SJSA1 (cell line): ENCODE measurements at places on chromosomes 7 and 10. TPM values are rescaled to one million over a fixed set of nuclear protein-coding genes. Genes with fewer than 3 reads are reported as not detected.
A peak's percentile ranks its signal among the peaks of the same experiment; 100 is the strongest.

DNA sequence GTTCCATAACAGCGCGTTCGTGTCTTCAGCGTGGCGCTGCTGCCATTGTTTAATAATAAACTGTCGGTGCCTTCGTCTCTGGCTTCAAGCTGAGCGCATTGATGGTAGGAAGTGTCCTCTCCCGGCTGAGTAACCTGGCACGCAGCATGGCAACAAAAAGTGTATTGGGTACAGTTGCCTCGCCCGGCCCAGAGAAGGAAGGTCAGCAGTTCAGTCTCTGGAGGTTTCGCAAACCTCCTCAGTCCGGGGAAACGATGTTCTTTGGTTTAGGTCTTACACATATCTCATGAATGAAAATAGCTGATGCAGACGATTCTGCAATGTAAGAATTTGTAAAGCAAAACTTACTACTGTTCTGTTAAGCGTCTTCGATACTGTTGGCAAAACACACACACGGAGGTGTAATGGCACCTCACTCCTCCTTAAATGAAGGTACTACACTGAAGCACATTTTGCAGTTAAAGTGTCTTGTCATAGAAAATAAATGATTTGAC is 739 bp upstream of the CCDC186 start:
- peaks cover 6% of the 10 kb centered on the region; the same call in 1 of the 2 replicates for H3K27me3 ChIP-seq
- peaks cover 17% of the 10 kb centered on the region for H3K4me1 ChIP-seq
- H3K27ac ChIP-seq, result no peak overlapping the region
- peaks cover 5% of the 10 kb centered on the region for H3K36me3 ChIP-seq
- DNase-seq, result no peak

The TMEM273 gene
- total RNA-seq, result not detected in 2 replicates

The CHAT gene
- total RNA-seq, result not detected in 2 replicates

The RET gene
- total RNA-seq, result not detected in 2 replicates

DNA sequence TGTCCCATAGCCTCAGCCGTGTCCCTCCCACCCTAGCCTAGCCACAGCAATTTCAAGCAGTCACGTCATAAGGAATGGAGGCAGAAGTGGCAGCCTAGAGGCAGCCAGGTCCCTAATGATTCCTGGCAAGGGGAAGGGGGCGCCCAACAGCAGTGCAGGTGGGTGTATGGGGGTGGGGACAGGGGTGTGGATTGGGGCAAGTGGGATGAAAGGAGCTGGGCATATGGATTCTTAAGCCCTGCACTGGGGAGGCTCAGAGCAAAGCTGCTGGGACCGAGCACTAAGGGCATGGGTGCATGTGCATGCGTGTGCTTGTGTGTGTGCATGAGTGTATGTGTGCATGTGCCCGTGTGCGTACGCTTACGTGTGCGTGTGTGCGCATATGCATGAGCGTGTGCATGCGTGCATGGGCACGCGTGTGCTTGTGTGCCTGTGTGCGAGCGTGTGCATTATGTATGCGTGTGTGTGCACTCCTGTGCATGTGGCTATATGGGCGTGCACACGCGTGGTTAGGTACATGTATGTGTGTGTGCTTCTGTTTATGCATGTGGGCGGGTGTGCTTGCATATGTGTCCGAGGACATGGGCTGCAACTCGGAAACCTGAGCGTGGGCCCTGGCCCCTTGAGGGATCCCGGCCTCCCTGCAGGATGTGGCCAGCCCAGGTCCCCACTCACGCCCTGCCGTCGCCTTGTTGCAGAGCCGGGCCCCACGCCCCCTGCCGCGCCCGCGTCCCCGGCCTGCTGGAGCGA is 34.1 kb downstream of the SH2B2 start:
- H3K27me3 ChIP-seq, result no peaks in the 10 kb centered on the region
- H3K4me3 ChIP-seq, result no peak overlapping the region
- DNase-seq, result no peak
- H3K4me1 ChIP-seq, result peaks cover 7% of the 10 kb centered on the region; the same call in 1 of the 2 replicates

GRCh38 chr7:40720416-40720815 is 585.6 kb downstream of the SUGCT start:
- H3K4me1 ChIP-seq, result peaks cover 19% of the 10 kb centered on the region
- H3K36me3 ChIP-seq, result no peaks in the 10 kb centered on the region
- H3K27me3 ChIP-seq, result no peaks in the 10 kb centered on the region
- H3K4me3 ChIP-seq, result no peak overlapping the region
- no peak overlapping the region for H3K27ac ChIP-seq
- DNase-seq, result no peak

DNA sequence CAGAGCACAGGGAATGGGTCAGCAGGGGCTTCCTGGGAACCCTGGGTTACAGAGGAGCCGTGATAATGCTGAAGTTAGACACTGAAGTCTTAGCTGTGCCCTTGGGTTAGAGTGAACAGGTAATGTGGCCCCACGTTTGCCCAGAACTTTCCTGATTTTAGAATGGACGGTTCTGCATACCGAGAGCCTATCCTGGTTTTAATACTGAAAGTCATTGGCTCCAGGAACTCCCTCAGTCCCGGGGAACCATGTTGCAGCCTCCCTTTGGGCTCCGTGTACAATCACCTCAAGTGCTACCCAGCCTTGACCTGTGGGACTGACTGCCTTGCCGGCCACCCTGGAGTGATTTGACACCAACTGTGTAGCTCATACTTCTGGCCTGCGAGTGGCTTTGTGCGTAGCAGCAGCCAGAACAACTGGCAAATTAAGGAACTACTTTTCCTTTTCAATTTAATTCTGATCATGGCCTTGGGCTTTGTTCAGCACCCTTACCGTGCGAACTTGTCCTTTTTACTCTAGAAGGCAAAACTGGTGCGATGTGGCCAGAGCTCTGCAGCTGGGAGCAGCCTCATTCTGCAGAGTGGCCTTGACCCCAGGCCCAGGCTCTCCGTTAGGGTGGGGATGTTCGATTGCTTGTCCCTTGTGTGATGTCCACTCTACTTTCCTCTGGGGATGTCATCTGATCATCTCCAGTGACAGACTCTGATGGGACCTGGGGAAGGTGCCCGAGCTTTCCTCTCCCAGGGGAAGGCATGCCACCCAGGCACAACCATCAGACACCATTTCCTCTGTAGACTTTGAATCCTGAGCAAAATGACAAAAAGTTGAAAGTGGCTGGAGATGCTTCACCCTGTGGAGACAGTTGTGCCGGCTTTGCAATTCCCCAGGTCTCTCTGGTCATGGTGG is 265.9 kb downstream of the GLRX3 start:
- no peak overlapping the region for H3K27ac ChIP-seq
- peak; percentile 26 for DNase-seq
- no peak overlapping the region for H3K4me3 ChIP-seq
- H3K36me3 ChIP-seq, result no peaks in the 10 kb centered on the region
- H3K4me1 ChIP-seq, result no peaks in the 10 kb centered on the region

GRCh38 chr10:71475243-71475871 is 78.6 kb downstream of the CDH23 start:
- no peak overlapping the region for H3K4me3 ChIP-seq
- DNase-seq, result no peak
- no peak overlapping the region for H3K27ac ChIP-seq
- H3K4me1 ChIP-seq, result no peaks in the 10 kb centered on the region
- H3K27me3 ChIP-seq, result no peaks in the 10 kb centered on the region

- no peak overlapping the region for H3K4me3 ChIP-seq
- no peak overlapping the region for H3K27ac ChIP-seq
- peaks cover 38% of the 10 kb centered on the region for H3K4me1 ChIP-seq
- H3K36me3 ChIP-seq, result no peaks in the 10 kb centered on the region
- no peaks in the 10 kb centered on the region for H3K27me3 ChIP-seq
Observed at GRCh38 chr10:22427101-22427500, 81.8 kb downstream of the SPAG6 start.

The MSMB gene
- total RNA-seq, result not detected in 2 replicates

The TYW1B gene
- 4.5 and 4.6 TPM in 2 replicates for total RNA-seq

The TFEC gene
- total RNA-seq, result not detected in 2 replicates

- no peaks in the 10 kb centered on the region for H3K27me3 ChIP-seq
- no peak overlapping the region for H3K27ac ChIP-seq
- H3K4me1 ChIP-seq, result no peaks in the 10 kb centered on the region
- no peak overlapping the region for H3K4me3 ChIP-seq
- no peaks in the 10 kb centered on the region for H3K36me3 ChIP-seq
Observed at GRCh38 chr7:79604841-79605240, 151.4 kb upstream of the MAGI2 start.

The ORC5 gene
- 37.4 and 41.5 TPM in 2 replicates for total RNA-seq

DNA sequence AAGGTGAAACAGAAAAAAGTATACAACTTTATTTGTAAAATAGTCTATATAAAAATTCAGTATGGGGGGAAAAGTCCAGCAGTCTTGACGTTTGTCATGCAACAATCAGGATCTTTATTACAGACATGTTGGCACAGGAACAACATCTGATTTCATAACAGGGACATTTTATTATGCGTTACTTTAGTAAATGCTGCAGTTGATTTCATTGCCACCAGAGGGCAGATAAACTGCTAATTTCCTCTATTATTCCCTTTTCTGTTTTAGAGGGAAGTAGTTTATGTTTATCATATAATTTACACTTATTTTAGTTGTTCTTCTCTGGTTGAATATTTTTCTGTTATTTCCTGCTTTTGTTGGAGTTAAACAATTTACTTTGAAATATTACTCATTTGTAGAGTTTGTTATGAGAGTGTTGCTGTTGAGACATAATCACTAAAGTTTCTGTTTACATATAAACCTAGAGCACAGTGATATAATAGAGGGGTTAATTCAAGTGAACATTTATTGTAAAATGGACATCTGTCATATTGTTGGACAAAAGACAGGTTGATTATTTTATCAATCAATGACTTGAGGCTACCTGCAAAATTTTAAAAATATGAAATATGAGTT is 3.3 kb downstream of the PLXDC2 start:
- no peak overlapping the region for H3K4me3 ChIP-seq
- peaks cover 18% of the 10 kb centered on the region for H3K4me1 ChIP-seq
- no peaks in the 10 kb centered on the region for H3K36me3 ChIP-seq
- H3K27me3 ChIP-seq, result peaks cover 41% of the 10 kb centered on the region

- no peak overlapping the region for H3K4me3 ChIP-seq
- H3K27me3 ChIP-seq, result no peaks in the 10 kb centered on the region; the same call in 1 of the 2 replicates
- no peak for DNase-seq
- H3K4me1 ChIP-seq, result no peaks in the 10 kb centered on the region; the same call in 1 of the 2 replicates
Observed at GRCh38 chr10:92384741-92385140, 93.8 kb downstream of the MARCHF5 start.

The SPDYE5 gene
- not detected in 2 replicates for total RNA-seq

DNA sequence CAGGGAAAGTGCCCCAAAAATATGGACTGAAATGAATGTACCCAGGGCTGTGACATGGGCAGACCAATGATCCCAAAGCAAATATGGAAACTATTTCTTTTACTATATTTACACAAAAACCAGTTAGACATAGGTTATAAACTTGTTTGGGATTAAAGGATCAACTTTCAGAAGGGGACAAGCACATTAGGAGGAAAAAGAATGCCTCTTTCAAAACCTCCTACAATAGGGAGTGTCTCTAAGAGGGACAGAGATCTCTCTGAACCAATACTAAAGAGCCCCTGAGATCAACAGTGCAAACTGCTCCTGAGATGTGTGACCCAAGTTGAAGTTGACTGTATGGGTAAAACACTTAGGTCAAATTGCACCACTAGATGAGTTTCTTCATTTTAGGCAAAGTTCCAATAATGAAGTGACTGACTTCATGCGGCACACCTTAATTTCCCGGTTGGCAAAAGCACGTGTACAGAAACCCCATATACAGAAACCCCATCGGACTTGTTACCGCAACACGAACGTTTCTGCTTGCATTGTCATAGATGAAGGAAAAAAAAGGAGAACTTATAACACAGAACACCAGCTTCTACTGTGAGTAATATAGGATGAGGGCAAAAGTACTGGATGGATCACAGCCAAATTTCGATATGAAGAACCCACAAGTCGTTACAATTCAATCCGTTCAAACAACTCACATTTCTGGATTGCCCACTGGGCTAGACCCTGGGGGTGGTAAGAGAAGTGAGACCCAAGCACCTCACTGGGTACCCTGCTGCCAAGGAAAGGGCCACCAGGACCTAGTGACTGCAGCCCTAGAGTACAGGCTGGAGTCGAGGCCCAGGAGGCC is 4.3 kb downstream of the SVIL start:
- H3K4me3 ChIP-seq, result no peak overlapping the region
- H3K36me3 ChIP-seq, result no peaks in the 10 kb centered on the region
